Ovary (tissue), 10 donors: ENCODE measurements at places on chromosomes 13 and 19.
A peak's percentile ranks its signal among the peaks of the same experiment; 100 is the strongest.

DNA sequence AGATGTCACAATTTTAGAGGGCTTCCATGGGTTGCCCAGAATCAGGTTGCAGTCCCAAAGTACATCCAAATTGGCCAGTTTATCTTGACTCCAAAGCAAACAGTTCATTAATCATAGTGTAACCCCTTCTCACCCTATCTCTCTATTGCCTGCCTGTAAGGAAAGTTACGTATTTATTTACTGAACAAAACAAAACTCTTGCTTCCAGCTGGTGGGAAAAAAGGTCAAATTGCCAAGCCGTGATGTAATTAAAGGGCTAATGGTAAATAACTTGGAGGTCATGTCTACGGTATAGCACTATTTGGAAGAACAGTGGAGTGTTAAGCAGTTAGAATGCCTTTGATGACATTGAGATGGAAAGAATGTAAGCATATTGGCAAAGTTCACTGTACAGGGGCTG lies 214.0 kb downstream of the DLEU7 start:
- no peak overlapping the region for H3K4me3 ChIP-seq
- no peak for DNase-seq
- no peak overlapping the region for H3K27ac ChIP-seq
- no peaks in the 10 kb centered on the region for H3K36me3 ChIP-seq

- DNase-seq, result peak; percentile 30
- H3K36me3 ChIP-seq, result no peaks in the 10 kb centered on the region
- H3K4me1 ChIP-seq, result peaks cover 3% of the 10 kb centered on the region
Observed at GRCh38 chr13:93227280-93227877, 772 bp downstream of the GPC6 start.

DNA sequence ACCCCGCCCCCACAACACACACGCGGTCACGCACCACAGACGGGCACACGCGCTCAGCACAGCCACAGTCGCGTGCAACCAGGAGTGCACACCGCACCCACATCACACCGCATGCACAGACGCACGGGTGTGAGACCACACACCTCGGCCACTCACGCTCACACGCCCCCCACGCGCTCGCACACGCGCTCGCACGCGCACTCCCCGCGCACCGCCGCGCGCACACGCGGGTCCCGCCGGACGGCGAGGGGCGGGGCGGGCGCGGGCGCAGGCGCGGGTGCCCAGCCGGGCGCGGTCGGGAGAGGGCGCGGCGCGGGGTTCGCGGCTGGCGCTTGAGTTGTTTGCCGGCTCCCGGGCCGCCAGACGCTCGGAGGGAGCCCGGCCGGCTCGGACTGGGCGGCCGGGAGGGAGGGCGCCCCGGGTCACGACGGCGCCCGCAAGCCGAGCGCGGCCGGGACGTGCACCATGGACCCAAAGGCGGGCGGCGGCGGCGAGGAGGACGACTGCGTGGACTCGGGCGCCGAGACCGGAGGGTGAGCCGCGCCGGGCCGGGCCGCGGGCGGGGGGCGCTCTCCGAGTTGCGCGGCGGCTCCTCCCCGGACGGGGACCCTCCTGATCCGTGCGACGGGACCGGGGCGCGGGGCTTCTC lies at the start of gene FAM124A:
Gene FAM124A (plus strand): TSS at position 362 of the 649 bp plus-strand sequence. CDS start 104 bp downstream, at position 466.
- H3K4me3 ChIP-seq, result peak within 1 kb of the TSS; percentile 48
- H3K4me1 ChIP-seq, result peaks cover 5% of the 10 kb centered on the region
- peak; percentile 49 for DNase-seq
- H3K27ac ChIP-seq, result no peak within 1 kb of the TSS
- H3K27me3 ChIP-seq, result no peaks in the 10 kb centered on the region

DNA sequence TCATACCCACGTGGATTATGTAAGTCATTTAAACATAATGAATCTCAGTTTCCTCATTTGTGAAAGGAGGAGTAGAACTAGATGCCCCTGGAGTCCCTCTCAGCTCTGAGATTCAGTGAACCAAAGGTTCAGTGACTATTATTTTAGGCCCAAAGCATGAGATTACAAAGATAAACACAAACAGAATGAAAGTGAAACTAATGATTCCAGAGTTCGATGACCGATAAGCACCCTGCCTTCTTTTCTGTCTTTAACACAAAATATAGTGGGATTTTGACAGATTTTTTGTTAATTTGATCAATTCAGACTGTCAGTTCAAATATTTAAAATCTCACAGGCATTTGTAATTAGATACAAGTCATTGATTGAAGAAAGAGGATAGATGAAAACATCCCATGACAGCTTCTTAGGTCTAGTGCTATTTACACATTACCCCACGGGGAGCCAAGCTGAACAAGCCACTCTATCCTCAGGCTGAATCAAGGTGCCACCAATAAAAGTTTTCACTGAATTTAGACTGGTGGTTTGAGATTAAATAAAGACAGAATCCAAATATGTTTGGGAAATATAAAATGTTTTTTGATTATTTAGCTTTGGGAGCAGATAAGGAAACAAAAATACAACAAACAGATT lies 64.6 kb upstream of the RAP2A start:
- no peak for DNase-seq
- peak overlapping the region; percentile 7 for H3K4me3 ChIP-seq
- H3K27me3 ChIP-seq, result no peaks in the 10 kb centered on the region
- H3K4me1 ChIP-seq, result no peaks in the 10 kb centered on the region

- no peak overlapping the region for H3K27ac ChIP-seq
- H3K4me3 ChIP-seq, result no peak overlapping the region
- H3K36me3 ChIP-seq, result no peaks in the 10 kb centered on the region
- H3K27me3 ChIP-seq, result no peaks in the 10 kb centered on the region
- no peaks in the 10 kb centered on the region for H3K4me1 ChIP-seq
- DNase-seq, result no peak
Observed at GRCh38 chr13:109667807-109668291, 118.5 kb downstream of the IRS2 start.

GRCh38 chr13:43329702-43330101 lies 306.3 kb downstream of the DNAJC15 start:
- H3K4me3 ChIP-seq, result no peak overlapping the region
- no peaks in the 10 kb centered on the region for H3K36me3 ChIP-seq
- no peak overlapping the region for H3K27ac ChIP-seq
- no peaks in the 10 kb centered on the region for H3K27me3 ChIP-seq
- DNase-seq, result no peak

GRCh38 chr13:50914848-50915247 lies 5.3 kb downstream of the RNASEH2B start:
- no peaks in the 10 kb centered on the region for H3K36me3 ChIP-seq
- no peak for DNase-seq

- H3K27me3 ChIP-seq, result no peaks in the 10 kb centered on the region
- no peak overlapping the region for H3K4me3 ChIP-seq
- H3K27ac ChIP-seq, result no peak overlapping the region
- H3K36me3 ChIP-seq, result no peaks in the 10 kb centered on the region
Observed at GRCh38 chr13:113904411-113904810, 40.5 kb upstream of the GAS6 start.
